DMS53 (cell line): ENCODE measurements at places on chromosomes 7 and 10.

GRCh38 chr7:131865911-131866310 lies 309.5 kb upstream of the PODXL start:
- no peak for DNase-seq

GRCh38 chr7:146177301-146177700 lies 60.7 kb downstream of the CNTNAP2 start:
- no peak for DNase-seq

DNA sequence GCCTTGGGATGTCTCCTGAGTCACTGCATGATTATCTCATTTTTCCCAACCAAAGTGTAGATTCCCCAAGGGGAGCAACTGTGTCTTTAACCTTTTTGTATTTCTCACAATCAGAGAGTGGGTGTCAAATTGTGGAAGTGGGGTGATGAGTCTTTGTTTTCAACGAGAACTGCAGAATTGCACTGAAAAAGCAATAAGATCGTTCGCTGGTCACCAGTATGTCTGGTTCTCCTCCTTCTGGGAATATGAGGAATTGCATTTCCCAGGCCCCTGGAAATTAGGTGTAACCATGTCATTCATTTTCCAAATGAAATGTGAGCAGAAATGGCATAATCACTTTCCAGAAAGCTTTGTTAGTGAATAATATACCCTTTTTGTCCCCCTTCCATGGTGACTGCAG lies 326.9 kb downstream of the GPAM start:
- peak; percentile 28 for DNase-seq

- DNase-seq = no peak
These were observed 10.2 kb downstream of the TRPV5 start for GRCh38 chr7:142923391-142923790.

DNA sequence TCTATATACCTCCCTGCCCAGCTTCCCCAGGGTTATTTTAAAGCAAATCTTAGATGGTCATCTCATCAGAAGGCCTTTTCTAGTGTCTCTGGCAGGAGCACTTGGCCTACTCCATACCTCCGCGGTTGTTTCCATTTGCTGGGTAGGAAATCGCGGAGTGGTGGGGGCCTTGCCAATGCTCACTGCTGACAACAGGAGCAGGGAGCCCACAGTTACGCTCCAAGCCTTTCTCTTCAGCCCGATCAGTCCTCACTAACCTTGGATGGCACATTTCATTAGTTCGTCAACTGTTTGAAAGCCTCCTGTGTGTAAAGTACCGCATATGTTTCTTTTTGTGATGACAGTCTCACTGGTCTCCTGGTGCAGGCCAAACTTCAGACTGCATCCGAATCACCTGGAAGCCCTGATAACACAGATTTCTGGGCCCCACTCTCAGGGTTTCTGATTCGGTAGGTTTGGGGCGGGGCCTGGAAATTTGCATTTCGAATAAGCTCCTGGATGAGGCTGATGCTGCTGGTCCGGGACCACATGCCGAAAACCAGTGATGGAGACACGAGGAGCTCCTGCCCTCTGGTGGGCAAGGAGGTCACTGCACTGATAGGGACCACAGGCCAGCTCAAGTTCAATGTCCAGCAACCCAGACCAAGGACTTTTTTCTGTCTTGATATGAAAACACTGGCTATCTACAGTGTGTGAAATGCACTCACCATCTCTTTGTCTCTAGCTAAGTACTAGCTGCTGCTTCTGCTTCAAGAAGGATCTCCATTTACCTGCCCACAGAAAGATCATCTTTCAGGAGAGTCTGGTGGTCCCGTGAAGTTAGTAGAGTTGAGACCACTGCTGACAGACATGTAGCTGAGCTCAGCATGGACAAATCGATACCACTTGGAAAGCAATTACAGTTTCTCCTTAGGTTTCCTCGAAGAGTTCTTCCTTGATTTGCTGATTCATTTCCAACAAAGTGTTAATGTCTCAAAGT lies 14.0 kb downstream of the LRGUK start:
- DNase-seq = peak; percentile 87

DNA sequence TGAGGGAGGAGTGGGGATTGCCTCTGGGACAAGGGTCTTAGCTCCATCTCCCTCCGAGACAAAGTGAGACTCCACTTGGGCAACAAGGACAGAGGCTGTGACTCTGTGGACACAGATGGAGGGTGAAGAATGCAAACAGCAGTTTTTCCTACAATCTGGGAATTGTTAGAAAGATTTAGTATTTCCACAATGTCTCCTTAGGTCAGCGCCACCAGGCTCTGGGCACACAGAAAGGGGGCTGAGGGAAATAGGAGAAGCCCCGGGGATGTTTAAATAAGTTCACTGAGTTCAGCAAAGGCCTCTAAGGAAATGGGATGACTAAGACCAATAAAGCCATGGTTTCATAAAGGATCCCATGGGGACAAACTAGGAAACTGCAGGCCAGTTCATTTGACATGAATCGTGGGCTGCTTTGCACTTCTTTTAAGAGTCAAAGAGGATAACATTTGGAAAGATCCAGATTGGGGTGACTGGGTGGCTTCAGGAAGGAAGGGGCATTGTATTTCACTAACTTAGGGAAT lies 219.8 kb upstream of the GLI3 start:
- no peak for DNase-seq

GRCh38 chr10:121668314-121669027 lies 70.2 kb upstream of the FGFR2 start:
- DNase-seq = peak; percentile 68

GRCh38 chr10:120262857-120263547 lies 194.0 kb upstream of the PLPP4 start:
- peak; percentile 25 for DNase-seq

- no peak for DNase-seq
These were observed 40.0 kb downstream of the CLIP2 start for GRCh38 chr7:74329225-74329624.

DNA sequence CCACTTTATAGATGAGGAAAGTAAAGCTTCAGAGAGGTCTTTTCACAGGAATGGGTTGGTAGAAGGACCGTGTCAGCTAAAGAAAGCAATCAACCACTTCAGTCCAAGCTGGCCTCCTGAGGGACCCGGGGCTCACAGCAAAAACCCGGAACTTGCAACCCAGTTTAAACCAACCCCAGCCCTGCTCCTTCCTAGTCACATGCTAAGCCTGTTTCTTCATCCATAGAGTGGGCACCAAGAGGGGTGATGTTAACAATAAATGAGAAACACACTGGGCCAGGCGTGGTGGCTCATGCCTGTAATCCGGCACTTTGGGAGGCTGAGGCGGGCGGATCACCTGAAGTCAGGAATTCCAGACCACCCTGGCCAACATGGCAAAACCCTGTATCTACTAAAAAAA lies 12.1 kb upstream of the NPFFR1 start:
- no peak for DNase-seq

DNA sequence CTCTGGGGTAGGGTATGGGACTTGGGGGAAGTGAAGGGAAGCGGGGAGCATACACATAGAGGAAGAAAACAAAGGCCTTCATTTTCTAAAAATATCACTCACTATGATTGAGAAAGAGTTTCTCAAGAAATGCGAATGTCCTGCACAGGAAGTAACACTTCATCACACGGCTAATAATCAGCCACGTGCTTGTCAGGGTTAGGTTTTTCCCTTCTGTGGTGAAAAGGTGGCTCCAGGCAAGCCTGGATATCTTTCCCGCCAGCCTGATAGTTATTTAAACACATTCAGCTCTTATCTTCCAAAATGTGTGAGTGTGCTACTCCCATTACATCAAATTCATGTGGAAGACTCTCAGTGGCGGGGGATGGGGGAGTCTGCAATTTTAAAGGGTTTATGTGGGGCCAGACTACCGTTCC lies 166.4 kb upstream of the ADO start:
- no peak for DNase-seq

GRCh38 chr7:80600046-80600445 lies 38.4 kb upstream of the CD36 start:
- no peak for DNase-seq

DNA sequence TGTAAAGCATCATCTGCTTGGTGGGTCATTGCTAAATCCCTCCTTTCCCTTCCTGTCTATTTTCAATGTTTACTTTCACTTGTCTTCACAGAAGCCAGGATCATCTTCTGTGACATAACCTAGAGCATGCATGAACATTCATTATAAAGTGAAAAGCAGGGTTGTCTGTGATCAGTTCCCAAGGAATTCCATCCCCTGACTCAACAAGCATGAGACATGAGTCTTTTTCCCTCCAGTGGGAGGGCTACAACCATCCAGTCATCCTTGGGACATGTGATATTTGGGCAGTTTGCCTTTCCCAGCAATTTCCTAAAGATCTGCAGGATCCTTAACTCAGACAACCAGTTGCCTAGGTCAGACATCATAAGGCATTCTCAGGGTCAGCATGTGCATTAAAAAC lies 166.3 kb upstream of the TMEM196 start:
- DNase-seq = no peak

- peak; percentile 85 for DNase-seq
These were observed 2.7 kb downstream of the ZNF503 start for GRCh38 chr10:75398692-75399460.

- DNase-seq = no peak
These were observed 73.3 kb upstream of the AGK start for GRCh38 chr7:141477865-141478264.

DNA sequence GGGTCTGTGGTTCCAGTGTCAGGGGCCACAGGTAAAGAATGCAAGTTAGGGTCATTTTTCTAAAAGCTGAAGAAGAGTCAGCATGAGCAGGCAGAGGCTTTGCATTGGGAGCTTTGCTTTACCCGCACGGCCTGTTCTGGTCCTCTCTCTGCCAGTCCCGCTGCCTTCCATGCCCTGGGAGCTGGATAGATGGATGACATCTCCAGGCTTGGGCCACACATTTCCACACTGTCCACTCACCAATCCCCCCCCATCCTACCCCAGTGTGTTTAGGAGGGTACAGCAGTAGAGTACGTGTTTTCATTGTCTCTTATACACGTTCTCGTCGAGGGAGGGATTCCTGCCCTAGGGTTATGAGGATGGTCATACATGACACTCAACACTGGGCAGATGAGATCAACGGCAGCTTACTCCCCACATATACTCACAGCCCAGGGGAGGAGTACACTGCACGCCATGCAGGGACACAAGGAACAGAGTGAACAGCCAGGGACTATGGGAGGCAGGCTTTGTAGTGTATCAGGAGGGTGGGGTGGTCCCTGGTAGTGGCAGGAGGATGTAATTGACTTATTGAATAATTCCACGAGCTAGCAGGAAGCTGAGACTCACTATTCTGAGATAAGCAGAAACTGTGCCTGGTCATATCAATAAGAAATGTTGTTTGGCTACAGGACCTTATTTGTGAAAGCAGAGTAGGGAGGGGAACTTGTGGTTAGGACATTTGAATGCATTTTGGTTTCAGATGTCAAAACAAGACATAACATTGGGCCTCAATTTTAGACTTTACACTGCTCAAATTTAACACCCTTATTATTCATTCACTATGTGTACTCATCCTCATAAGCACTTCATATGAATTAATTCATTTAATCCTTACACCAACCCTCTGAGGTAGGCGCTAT lies 36.6 kb downstream of the PLPP4 start:
- no peak for DNase-seq

DNA sequence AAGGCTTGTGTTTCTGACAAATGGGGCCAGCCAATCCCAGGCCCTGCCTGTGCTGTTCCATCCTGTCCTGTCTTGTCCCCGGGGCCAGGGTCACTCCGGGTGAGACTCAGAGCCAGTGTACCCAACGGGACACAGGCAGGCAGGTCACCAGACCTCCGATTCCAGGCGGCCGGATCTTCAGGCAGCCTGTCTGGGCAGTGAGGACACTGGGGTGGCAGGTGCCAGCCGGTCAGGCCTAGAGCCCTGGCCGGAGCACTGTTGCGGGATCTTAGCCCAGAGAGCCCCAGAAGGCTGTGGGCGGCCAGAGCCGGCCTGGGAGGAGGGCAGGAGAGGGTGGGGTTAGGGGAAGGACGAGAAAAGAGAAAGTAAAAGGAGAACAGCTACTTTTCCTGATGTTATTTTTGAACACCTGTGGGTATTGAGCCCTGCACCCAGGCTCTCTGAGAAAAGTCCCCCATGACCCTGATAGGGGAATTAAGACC lies 134.3 kb upstream of the TNRC18 start:
- no peak for DNase-seq

GRCh38 chr10:6716516-6716915 lies 136.4 kb upstream of the PRKCQ start:
- DNase-seq = no peak

GRCh38 chr7:92898798-92899197 lies 62.4 kb upstream of the CDK6 start:
- no peak for DNase-seq

GRCh38 chr10:97573021-97573420 lies 442 bp downstream of the ANKRD2 start:
- DNase-seq = no peak
